ENCODE measurements at places on chromosomes 4 and X.

GRCh38 chr4:85499573-85499972, 24.6 kb downstream of the ARHGAP24 start:
- DNase-seq: no peak

DNA sequence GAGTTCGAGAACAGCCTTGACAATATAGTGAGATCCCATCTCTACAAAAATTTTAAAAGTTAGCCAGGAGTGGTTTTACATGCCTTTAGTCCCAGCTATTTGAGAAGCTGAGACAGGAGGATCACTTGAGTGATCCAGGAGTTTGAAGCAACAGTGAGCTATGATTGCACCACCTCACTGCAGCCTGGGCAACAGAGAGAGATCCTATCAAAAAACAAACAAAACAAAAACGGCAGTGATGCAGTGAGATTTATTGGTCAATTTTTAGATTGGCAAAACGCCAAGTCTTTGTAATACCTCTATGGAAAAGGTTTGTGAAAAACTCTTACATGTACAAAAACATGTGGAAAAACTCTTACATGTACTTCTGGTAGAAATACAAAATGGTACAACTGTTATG, 91.3 kb downstream of the PTPN13 start:
- DNase-seq: no peak

DNA sequence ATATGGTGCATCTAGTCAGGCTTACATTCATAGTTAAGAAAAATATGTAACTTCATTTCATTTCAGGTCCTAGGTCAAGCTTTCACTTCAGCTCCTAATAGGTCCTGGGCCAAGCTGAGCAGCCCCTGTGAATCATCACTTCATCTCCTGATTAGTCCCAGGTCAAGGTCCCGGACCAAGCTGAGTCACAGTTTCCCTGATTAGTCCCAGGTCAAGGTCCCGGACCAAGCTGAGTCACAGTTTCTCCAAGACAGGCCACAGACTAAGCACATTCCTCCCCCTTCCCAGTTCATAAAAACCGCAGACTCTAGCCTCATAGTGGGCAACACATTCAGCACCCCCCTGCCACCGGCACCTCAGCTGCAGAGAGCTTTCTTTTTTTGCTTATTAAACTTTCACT, 1331.8 kb downstream of the PCDH19 start:
- no peak for DNase-seq

DNA sequence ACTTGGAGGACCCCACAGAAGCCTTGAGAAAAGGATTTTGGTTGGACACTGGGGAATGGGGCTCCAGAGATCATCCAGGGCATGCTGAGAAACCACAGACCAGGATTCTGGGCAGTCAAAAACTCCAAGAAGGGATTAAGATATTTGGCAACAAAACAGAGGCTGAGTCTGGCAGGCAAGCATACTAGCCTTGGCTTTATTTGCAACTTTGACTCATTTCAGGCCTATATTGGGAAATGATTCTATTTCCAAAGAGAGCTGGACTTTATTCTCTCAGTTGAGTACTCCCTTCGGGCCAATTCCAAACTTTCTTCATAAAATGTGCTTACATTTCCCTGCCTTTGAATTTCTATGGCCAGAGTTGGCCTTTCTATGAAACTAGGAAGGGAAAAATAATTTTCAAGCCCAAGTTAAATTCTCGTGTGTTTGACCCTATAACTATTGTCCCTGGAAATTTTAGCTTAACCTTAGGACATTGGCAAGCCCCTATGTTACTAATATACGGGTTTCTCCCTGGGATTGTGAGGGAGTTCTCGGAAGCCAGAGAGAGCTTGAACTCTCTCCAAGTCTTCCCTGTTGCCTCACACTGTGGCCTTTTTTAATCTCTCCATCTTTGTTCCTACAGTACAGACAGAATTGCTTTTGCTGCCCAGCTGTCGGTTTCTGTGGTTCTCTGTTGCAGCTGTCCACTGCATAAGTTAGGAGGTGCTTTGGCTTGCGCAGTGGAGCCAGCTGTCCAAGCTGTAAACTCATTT, 112.6 kb upstream of the FAM9A start:
- DNase-seq: no peak

GRCh38 chrX:70468709-70469108, 24.1 kb downstream of the DLG3 start:
- no peak for DNase-seq

DNA sequence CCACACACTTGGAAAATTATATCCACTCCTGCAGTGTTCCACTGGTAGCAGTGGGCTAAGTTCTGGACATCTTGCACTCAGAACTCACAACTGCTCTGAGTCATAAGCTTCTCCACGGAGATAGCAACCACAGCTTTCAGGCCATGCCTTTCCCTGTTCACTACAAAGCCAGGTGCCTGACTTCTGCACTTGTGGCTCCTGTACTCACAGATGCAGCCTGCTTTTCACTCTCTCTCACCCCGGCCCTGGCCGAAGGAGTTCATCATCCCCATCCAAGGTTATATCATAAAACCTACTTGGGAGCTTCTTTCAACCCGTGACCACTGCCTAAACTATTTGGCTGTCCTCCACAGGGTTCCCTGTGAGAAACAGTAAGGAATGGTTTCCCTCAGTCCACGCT, 999.4 kb downstream of the GLUD2 start:
- no peak for DNase-seq

GRCh38 chrX:138485767-138486166, 225.8 kb downstream of the FGF13 start:
- no peak for DNase-seq

DNA sequence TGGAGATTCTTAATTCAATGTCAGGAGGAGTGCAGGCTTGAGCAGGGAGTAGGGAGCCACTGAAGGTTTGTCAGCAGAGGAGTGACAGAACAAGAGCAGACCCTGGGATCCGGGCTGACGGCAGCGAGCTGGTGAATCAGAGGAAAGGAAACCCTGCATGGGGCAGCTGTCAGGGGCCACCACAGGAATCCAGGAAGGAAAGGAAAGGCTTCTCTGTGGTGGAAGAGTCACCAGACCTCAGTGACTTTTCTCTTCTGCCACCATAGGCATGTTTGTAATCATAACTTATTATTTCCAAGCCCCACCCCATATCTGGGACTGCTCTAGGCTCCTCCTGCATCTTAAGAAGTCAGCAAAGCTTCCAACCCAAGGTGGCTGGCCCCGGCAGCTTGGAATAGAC, 150.9 kb downstream of the BCOR start:
- DNase-seq: no peak

DNA sequence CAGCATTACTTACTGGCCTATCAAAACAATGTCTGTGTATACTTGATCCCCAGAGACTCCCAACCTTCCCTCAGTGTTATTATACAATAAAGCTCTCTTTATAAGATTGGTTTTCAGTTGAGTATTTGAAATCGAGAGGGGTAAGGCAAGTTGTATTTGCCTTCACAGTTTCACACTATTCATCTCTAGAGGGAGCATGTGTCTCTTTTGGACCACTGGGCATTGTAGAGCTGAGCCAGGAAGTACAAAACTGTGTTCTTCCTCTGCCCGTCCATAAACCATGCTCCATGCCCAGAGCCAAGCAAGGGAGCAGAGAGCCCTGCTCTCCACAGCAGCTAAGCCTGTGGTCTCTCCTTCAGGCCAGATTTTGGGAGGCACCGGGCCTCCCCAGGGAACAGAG, 61.5 kb upstream of the HHIP start:
- DNase-seq: no peak

DNA sequence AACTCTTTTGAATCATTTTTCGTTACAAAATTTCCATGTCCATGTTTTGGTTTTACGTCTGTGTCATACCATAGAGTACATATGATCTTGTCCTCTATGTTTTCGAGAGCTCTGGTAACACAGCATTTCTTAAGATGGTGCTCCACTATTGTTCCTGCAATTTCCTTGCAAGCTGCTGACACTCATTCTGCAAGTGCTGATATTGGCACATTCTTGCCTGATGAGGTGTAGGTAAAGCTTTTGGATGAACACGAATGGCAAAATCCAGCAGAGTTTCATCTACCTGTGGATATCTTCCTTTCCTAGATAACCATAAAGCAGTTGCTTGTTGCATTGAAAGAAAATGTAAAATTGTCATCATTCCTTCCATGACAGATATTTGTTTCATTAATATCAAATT, 41.3 kb downstream of the MAGEB17 start:
- DNase-seq: no peak

DNA sequence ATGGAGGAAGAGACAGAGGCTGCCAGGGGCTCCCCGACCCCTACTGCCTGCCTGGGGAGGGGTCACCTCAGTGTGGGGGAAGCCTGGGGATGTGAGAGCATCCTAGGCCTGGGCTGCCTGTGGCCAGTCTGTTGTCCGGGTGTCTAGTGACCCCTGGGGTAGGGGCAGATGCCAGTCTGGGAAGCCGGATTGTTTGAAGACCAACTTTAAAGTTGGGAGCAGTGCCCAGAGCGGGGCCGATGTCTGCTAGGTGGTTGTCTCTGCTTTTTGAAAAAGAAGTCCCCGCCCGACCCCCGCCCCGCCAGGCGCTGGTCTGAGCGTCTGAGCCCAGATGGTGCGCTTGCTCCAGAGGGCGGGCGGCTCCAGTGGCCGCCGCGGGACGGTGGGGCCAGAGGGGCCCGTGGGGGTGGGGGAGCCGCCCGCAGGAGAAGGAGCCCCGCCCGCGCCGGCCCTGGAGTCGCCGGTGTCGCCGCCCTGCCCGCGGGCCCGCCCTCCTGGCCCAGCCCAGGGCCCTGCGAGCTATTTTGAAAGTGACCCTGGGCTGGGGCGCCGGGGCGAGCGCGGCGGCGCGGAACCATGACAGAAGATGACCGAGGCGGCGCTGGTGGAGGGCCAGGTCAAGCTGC, at the start of gene DOK7:
DOK7 (plus strand) TSS at position 517 of the 626 bp plus-strand sequence; CDS start at position 587, 70 bp downstream.
- no peak for DNase-seq

Data from CD4-positive, alpha-beta T cell treated with Interleukin-15 for 1 hour (primary cell).